Omental fat pad (tissue), 4 donors: ENCODE measurements at places on chromosomes 2 and 18.

DNA sequence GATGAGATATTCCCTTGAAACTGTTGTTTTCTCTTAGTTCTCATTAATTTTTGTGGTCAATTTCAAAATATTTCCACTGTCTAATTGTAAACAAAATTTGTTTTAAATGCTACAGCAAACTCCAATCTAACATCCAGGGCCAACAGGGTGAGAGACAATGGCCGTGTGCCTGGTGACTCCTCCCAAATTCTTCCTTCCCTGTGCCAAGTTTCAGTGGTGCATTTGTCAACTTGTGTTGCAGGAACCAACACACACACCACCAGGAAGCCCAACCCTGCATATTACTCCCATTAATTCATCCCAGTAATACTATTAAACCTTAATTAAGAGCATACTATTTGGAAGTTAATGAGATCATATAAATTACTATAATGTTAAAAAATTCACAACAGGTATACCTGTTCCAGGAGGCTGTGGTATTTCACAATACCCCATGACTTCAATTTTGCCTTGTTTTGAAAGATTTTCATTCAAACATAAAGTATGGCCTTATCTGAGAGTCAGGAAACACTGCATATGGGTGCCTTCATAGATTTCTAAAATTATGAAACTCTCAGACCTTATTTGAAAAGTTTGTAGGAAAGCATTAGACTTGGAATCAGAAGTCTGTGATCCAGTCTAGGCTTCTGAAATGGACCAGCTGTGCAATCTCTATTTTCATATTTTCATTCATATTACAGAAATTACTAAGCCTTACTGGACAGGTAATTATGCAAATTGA lies 1.1 kb downstream of the SERPINB2 start:
- no peak for DNase-seq

DNA sequence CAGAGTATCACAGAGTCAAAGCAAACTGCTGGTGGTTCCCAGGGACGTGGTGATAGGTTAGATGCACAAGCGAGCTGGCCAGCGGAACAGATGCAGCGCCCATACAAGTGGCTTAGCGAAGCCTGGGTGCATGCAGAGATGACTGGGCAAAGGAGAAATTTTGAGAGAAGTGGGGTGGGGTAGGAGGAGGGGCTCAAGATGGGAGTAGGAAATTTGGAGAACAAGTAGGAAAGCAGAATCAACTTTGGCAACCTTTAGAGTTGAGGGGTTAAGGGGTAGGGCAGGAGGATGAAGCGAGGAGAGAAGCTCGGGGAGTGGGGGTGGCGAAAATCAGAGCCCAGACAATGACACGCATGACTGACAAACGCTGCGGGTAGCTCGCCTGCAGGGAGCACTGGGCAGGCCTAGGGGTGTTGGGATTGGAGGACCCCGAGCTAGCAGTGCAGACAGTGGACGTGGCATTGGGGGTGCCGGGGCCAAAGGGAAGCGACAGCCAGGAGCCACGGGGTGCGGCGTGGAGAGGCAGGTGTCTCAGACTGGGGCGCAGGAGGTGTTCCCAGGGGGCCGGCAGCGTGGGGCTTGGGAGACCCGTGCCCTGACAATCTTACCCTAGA lies 431 bp downstream of the FAM98A start:
- DNase-seq: no peak

GRCh38 chr18:45161850-45162249 lies 453.4 kb upstream of the SLC14A2 start:
- no peak for DNase-seq

- DNase-seq: no peak
Observed at GRCh38 chr2:39433586-39434195, 3.4 kb downstream of the MAP4K3 start.

DNA sequence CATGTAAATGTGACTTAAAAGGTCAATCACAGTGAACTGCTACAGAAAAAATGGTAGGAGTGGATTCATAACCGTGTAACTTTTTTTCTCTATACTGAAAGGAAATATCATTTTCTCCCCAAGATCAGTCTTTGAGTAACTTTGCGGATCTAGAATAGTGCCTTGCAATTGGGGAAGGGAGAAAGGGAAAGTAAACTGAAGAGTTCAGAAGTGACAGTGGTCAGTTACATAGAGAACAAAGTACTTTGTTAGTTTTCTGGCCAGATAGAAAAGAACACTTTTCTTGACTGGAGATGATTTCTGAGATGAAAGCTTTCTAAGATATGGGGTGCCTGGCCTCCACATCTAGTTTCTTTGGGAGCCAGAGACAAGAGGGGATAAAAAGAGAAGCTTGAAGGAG lies 26.6 kb downstream of the PARD3B start:
- no peak for DNase-seq

GRCh38 chr2:1137913-1138391 lies 187.3 kb downstream of the SNTG2 start:
- DNase-seq: no peak

- no peak for DNase-seq
Observed at GRCh38 chr2:236717729-236718128, 148.1 kb downstream of the ACKR3 start.

DNA sequence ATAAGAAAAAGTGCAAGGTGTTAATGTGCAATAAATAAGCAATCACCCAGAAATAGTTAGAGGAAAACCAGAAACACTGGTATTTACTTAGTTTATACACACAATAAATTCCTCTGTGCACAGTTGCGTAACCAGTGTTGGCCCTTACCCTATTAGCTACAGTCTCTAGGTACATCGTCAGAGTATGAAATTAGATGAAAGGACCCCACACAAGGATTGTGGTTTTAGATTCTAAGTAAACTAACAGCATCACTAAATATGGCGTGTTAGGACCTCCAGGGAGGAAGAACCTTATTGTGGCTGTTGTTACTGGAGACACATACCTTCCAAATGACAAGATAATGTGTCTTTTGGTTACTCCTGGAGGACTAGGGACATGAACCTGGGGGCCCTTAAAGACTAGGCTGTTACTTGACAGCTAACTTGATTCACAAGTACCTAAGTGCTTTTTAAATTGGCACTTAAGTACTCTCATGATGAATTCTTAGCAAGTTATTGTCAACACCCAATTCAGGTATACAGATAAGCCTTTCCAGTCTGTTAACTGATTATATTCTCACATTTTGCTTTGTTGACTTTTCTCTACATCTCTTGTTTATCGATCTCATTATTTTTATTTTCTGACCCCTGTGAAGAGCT lies 115.3 kb downstream of the FEZ2 start:
- no peak for DNase-seq

- no peak for DNase-seq
Observed at GRCh38 chr2:183543222-183543621, 419.0 kb downstream of the NUP35 start.

DNA sequence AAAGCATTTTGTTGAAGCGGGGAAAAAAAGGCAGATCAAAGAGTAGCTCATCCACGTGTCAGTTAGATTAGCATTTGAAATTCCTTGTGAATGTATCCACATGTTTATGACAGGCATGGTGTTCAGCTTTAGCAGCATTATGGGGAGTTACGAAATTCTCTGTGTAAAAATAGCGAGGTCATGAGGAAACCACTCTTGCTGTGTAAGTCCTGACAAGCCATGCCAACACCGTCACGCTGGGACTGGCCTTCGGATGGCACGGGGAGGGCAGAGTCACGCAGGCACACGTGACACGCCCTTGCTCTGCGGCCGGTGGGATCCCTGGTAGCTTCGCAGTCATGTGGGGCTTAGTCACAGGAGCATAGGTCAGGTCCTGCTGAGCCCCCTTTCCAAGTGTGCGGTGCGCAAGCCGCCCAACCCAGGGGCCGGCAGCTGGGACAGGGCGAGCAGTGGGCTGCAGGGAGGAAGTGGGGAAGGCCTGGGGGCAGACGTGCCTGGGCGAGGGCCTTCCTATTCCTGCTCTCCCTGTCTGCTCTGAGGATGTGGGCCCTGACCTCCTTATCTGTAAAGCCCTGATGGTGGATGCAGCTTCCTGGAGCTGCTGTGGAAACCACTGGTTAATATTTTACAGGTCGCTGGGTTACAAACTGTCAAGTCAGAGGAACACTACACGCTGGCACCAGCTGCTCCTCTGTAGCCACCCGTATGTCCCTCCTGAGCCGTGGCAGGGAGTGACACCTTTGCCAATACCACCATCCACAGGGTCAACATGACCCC lies 18.0 kb downstream of the MBP start:
- peak; percentile 72 for DNase-seq

GRCh38 chr18:75070625-75071483 lies 138.1 kb downstream of the PTGR3 start:
- no peak for DNase-seq

DNA sequence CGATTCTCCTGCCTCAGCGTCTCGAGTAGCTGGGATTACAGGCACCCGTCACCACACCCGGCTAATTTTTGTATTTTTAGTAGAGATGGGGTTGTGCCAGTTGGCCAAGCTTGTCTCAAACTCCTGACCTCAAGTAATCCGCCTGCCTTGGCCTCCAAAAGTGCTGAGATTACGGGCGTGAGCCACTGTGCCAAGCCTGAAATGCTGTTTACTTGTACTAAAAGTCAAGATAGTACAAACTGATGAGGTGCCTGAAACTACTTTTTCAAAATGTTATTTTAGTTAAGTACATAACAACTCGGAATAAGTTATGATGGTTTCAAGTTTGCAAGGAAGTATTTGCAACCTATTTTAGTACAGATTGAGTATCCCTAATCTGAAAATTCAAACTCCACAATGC lies 85.7 kb downstream of the CEP192 start:
- DNase-seq: no peak

GRCh38 chr2:200748779-200749178 lies 62.9 kb upstream of the BZW1 start:
- DNase-seq: no peak

GRCh38 chr2:3042601-3043585 lies 334.7 kb downstream of the EIPR1 start:
- no peak for DNase-seq

- no peak for DNase-seq
Observed at GRCh38 chr2:147352264-147353071, 492.4 kb upstream of the ACVR2A start.

- DNase-seq: no peak
Observed at GRCh38 chr18:59885579-59886163, 14.1 kb upstream of the PMAIP1 start.

DNA sequence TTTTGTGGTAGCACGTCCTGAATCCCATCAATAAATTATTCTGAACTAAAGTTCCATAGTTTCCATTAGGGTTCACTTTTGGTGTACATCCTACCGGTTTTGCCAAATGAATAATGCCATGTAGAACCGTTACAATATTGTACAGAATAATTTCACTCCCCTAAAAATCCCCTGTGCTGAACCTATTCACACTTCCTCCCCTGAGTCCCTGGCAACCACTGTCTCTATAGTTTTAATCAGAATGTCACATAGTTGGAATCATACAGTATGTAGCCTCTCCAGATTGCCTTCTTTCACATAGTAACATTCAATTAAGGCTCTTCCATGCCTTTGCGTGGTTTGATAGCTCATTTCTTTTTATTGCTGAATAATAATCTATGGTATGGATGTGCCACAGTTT lies 9.6 kb upstream of the CASP8 start:
- DNase-seq: no peak

- DNase-seq: no peak
Observed at GRCh38 chr2:23679044-23679443, 247.9 kb downstream of the ATAD2B start.

DNA sequence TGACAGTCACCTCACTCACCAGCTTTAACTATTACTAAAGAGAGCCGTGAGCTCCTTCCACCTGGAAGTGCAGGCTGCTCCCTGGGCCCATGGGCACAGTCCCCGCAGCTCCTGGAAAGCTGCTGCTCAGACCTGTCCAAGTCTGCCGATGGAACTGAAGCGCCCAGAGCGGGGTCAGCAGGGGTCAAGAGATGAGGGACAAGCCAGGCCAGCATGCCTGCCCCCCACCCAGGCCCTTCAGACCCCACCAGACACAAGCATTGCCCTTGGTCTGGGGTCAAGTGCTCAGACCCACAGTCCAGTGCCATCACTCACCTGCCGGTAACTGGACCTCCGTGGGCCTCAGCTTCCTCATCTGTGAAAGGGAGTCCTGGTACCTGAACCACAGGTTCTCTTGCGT lies 59.9 kb downstream of the BIN1 start:
- DNase-seq: no peak

DNA sequence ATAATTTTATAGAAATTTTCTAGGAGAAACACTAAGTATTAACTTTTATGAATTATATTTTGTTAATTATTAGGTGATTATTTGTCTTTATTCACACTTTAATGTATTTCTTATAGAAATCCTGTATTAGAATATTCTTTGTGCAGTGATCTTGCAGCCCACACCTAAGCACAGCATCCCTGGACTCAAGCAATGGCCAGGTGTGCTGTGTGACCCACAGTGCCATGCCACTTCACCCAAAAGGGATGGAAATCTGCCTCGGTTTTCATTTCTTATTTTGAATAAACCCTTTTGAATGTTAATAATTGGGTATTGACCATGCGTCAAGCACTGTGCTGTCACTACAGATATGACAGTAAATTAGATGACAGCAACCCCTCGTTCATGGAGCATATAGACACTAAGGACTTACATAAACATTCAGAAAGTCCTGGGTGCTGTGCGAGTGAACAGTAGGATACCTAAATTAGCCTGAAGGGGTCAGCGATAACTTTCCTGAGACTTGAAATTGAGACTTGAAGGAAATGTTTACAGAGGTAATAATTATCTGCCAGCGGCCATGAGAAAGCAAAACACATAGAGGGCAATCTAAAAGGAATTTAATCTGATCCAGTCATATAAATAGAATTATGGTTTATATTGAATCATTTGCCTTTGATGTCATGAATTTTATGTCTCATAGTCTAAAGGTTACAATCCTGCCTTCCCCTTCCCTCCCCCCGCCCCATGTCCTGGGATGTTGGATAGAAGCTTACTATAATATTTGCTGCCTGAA lies 52.7 kb upstream of the CALCRL start:
- DNase-seq: no peak

- DNase-seq: no peak
Observed at GRCh38 chr2:200834701-200835100, 23.0 kb downstream of the BZW1 start.

DNA sequence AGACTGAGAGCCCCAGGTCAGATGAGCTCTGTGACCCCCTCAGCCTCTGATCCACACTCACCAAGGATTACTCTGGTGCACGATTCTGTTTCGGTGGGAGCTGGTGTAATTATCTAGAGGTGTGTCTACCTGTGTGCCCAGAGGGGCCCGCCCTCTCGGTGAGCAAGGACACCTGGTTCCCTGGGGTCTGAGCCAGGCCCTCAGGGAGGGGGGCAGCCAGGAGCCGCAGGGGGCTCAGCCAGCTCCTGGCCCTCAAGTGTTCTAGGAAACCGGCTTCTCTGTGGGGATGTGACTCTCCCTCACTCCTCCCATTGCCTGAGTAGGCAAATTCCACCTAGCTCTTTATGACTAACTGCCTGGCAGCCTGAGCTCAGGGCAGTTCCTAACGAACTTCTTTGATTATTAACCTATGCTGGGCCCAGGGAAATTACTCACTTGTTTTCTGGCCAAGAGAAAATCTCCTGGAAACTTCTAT lies 17.4 kb downstream of the AGAP1 start:
- DNase-seq: no peak
